Daoy (cell line): ENCODE measurements at places on chromosomes 5 and 9. TPM values are rescaled to one million over a fixed set of nuclear protein-coding genes. Genes with fewer than 3 reads are reported as not detected.

Gene PHF19
- total RNA-seq: 101 and 108 TPM in 2 replicates

Gene IL5
- not detected in 2 replicates for total RNA-seq

DNA sequence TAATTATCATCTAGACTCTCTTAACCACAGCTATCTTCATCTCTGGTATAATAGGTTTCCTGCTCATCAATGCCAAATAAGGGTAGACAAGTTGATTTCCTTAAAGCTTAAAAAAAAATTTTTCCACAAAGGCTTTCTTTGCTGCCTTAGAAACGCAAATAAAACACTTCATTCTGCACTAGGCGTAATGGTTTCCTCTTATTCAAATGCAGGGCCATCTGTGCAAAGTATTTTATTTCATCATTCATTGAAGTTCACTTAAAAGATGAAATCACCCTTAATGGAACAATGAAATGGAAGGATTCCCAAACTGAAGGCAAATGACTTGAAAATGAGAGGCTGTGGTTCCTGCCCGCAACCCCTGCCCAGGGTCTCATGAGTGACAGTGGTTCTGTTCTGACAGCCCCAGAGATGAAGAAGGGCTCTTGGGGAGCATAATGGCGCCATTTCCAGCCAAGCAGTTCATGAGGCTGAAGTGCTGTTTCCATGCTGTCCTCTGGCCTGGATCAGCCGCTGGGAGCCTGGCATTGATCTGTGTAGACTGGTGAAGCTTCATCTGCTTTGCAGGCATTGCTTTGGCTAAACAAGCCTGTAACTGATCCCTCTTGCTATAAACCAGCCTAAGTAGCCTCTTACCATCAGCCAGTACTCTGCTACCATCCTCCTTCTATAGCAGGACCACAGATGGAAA is 276.9 kb upstream of the WWC1 start:
- no peak for DNase-seq

DNA sequence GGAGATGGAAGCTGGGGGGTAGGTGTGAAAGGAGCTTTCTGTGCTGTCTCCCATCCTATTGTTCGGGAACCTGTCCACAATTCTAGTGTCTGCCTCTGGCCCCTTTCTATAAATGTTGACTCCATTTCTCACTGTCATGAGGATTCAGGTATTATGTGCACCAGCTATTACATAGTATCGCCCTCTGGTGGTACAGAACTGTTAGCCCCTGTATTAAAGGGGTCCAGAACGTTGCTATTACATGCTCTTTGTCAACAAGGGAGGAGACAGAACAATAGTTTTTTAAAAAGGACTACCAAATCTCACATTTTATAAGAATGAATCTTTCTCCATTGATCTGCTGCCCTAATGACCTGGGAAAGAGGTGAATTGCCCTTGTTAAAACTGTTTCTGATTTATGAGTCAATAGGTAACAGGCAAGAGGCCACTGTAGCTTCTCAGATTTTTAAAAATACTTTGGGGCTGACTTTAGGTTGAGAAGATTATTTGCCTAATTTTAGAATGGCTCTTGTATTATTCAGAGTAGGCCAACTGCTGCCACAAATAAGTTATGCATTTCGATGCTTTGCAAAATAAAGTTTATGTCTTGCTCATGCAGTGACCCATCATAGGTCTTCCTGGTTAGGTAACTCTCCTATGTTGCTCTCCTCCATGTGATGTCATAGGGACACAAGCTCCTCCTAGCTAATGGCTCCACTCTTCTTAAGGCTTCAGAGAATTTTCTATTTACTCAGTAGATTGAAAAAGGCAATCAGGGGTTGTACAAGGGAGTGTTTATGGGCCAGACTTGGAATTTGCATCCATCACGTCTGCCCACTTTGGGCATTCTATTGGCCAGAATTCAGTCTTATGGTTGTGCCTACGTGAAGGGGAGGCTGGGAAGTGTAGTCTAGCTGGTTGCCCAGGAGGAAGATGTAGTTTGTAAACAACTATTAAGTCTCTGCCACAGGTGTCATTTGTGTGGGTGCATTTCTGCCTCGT is 20.8 kb downstream of the DCANP1 start:
- DNase-seq: peak; percentile 39
